ENCODE measurements at places on chromosomes 1 and 21.

- peak; percentile 14 for DNase-seq
Observed at GRCh38 chr1:41476807-41477361, 7.6 kb downstream of the EDN2 start.

DNA sequence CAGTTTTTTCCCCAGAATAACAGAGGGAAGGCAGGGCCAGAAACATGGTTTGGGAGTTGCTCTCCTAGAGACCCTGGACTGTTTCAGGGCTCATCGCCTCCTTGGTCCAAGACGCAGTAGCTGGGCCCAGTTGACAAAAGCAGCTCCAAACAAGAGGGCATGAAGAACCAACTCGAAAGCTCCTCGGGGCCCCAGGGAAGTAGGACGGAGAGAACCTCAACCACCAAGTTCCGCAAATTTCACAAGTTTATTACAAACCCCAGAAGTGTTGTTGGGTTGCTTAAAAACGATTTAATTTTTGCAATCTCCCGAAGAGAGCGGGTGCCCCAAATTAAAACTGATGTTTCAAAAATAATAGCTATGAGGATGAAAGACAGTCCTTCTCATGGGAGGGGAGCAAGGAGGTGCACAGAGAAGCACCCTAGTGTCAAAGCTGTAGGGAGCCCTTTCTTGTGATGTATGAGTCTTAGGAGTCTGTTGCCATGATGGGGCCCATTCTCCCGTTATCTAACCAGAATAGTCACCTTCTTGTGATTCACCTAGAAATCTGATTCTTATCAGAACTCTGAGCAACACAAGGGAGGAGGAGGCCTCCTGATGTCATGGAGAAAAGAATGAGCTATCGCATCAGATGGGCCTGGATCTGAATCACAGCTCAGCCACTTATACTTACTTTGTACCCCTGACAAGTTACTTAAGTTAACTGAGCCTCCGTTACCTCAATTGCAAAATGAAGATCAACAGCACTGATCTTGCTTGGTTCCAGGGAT is 165.7 kb upstream of the IRF2BP2 start:
- DNase-seq = no peak

DNA sequence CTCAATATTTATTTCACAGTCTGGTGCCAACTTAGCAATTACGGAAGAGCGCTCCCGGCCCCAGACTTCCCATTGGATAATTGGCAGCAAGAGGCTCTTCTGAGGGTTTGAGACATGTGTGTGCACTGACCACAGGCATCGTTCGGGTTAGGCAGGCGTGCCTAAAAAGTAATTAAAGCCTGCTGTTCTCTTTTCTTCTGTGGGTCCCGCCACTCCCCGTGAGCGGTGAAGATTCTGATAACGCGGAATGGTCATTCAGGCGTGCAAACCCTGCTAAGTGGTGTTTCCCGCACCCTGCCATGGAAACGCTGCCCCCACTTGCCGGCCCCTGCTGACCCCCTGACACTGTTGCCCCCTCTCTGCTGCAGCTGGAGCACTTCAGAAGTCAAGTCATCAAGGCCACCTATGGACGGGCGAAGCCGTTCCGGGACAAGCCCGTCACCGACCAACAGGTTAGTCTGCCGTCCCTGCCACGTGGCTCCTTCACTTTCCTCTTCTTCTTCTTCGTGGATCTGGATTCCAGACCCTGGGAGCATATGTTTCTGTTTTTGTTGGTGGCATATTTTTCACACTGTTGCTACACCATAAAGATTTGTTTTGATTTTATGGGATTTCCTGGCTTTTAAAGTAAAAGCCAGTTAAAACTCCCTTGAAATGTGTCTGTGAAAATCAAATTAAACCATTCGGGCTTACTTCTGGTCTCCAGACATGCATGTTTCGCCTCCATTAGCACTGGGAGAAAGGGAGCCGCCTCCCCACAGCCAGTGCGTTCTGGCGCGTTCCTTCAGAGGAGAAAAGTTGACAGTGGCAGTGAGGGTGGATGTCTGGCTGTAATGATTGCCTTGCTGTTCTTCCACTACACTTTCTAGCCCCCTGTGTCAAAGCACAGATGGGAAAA is 79.9 kb downstream of the FHAD1 start:
- DNase-seq = no peak

DNA sequence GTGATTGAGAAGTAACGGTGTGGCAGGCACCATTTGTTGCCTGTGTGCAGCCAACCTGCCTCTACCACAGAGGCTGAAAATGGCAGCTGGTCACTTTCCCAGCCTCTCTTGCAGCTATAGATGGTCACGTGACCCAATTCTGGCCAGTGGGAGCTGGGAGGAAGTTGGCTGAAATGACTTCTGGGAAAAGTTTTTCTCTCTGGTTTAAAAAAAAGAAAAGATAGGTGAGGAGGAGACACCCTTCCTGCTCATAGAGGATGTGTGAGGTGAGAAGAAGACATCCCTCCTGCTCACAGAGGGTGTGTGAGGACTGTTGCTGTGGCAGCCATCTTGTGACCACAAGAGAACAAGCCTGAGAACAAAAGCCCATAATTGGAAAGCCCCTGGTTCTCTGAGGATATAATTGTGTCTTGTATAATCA is 122.8 kb downstream of the SYF2 start:
- DNase-seq = no peak

- no peak for DNase-seq
Observed at GRCh38 chr1:147388969-147389368, 146.5 kb downstream of the CHD1L start.

GRCh38 chr1:94678202-94678848 is 136.8 kb upstream of the F3 start:
- no peak for DNase-seq

GRCh38 chr1:17924578-17924977 is 169.4 kb downstream of the ACTL8 start:
- no peak for DNase-seq

- DNase-seq = no peak
Observed at GRCh38 chr1:220906561-220907334, 27.5 kb downstream of the HLX start.

GRCh38 chr1:8201331-8201861 is 116.5 kb upstream of the SLC45A1 start:
- no peak for DNase-seq

DNA sequence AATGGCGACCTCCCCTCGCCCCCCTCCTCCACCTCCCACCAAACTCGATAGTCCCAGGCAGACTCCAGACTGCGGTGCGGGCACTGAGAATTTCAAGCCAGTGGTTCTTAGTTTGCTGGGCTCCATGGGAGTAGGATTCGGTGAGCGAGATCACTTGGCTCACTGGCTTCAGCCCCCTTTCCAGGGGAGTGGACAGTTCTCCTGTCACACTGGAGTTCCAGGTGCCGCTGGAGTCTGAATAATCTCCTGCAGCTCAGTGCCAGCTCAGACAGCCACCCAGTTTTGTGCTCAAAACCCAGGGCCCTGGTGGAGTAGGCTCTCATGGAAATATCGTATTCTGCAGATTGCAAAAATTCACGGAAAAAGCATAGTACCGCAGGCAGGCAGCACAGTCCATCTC is 7.6 kb downstream of the OR2M7 start:
- DNase-seq = no peak

GRCh38 chr1:163307479-163308171 is 14.1 kb upstream of the NUF2 start:
- peak; percentile 95 for DNase-seq

GRCh38 chr1:113941245-113941559 is 12.1 kb downstream of the HIPK1 start:
- DNase-seq = no peak

DNA sequence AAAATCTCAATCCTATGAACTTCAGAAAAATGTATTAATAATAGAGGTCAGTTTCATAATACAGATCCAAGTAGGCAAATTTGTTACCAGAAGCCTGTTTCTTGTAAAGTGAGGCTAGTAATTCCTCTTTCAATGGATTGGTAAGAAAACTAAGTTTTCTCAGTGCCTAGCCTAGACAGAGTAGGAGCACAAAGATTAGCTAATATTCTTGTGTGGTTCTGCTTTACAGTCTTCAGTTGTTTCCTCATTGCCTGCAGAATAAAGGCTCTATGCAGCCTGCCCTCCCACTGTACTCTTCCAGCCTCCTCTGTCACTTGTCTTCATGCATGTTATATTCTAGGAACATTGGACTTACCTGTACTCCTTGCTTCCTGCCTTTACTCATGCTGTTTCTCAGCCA is 2.4 kb upstream of the PPP1R15B start:
- no peak for DNase-seq
